ENCODE measurements at places on chromosomes 11 and 22.

- DNase-seq, result peak; percentile 58
Observed at GRCh38 chr11:75576499-75576918, 14.5 kb downstream of the SERPINH1 start.

- no peak for DNase-seq
Observed at GRCh38 chr11:803770-804598, 1.0 kb downstream of the PIDD1 start.

GRCh38 chr11:66818231-66818955 lies 24.8 kb upstream of the RCE1 start:
- DNase-seq, result no peak

- no peak for DNase-seq
Observed at GRCh38 chr22:40602231-40602630, 34.3 kb downstream of the MRTFA start.

- no peak for DNase-seq
Observed at GRCh38 chr11:217704-218103, 10.2 kb downstream of the RIC8A start.

DNA sequence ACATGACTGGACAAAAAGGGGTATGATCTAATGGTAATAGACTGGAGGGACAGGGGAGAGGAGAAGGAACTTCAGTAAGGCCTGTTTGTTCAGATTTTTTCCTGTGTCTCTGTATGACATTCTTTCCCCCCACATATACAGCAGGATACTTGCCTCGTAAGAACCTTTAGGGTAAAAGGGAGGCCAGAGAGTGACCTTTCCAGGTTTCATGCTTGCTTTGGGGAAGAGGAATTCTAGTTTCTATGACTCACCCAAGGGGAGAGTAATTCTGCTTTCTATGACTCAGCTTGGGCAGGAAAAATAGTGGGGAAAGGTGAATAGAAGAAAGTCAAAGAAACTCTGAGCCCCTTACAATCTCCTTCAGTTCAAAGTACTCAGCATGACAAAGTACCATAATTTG lies 457.0 kb downstream of the DLG2 start:
- DNase-seq, result no peak

GRCh38 chr11:130858215-130858614 lies 58.1 kb downstream of the SNX19 start:
- no peak for DNase-seq

DNA sequence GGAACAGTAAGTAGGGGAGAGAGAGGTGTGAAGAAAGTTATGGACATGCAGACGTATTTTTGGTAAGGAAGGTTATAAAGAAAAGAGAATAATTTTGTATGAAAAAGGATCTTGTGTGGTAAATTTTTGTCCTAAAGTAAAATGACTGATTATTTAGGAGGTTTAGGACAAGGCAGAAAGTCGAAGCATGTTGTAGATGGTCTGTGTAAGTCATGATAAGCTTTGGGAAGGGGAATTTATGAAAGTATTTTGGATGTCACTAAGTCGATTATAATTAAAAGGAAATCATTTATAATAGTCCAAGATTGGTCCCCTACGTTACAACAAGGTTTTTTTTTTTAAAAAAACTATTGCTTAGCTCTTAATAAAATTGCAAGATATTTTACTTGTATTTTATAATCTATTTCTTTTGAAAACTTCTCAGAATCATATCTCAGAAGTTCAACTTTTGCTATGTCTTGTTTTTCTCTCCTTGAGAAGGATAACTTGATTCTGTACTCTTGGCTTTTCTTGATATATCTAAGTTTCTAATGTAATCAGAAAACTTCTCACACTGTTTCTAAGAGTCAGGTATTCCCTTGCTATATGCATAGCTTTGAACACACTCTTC lies 10.9 kb upstream of the CABP2 start:
- no peak for DNase-seq

DNA sequence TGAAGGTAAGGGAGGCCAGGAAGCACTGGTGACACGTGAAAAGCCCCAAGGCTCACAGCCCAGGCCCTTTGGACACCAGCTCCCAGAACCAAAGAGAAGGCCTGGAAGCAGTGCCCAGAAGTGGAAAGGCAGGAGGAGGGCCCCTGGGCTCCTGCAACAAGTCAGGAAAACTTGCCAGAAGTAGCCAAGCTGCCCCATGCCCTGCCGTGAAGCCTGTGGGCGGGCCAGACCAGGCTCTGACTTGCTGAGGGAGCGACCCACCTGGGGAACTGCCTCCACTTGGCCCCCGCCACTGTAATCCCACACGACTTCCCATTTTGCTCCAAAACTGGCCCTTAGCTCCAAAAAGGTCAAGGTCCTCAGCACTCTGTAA lies 51.3 kb upstream of the ARFGAP3 start:
- no peak for DNase-seq

DNA sequence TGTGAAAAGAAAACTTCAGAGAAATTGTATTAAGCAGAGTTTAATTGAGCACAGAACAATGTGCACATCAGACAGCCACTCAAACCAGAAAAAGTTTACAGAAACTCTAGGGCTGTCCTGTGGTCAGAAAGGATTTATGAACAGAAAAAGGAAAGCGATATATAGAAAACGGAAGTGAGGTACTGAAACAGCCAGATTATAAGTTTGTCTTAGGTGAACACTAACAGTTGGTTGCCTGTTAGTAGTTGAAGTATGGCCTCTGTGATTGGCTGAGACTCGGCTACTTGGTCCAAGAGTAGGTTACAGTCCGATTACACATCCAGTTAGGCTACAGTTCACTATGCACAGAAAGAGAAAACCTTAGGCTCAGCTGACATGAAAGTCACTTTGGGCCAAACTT lies 1232.5 kb upstream of the RAG2 start:
- no peak for DNase-seq

- no peak for DNase-seq
Observed at GRCh38 chr11:103961010-103961409, 75.4 kb upstream of the DDI1 start.

GRCh38 chr11:118276422-118276821 lies 12.3 kb upstream of the MPZL2 start:
- no peak for DNase-seq

GRCh38 chr11:65448418-65449105 lies 26.0 kb downstream of the NEAT1 start:
- DNase-seq, result no peak

DNA sequence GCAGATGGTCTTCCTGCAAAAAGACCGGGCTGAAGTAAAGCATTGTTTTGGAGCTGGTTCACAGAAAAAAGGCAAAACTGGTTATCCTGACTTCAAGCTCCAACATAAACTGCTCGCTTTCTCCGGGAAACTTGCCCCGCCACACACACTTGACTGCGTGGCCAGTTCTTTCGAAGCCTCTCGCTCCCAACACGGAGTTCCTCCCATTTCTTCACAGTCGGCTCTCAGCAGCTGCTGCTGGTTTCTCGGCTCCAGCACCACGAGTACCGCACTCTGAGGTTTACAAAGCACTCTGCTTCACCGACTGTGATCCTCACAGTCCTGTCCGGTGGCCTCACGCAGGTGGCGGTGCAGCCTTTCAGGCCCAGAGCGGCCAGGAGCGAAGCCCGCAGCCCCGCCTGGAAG lies 264 bp downstream of the CHEK1 start:
- no peak for DNase-seq

GRCh38 chr11:108606495-108607160 lies 13.1 kb upstream of the EXPH5 start:
- no peak for DNase-seq

- no peak for DNase-seq
Observed at GRCh38 chr11:74084796-74085541, 76.1 kb upstream of the UCP3 start.

DNA sequence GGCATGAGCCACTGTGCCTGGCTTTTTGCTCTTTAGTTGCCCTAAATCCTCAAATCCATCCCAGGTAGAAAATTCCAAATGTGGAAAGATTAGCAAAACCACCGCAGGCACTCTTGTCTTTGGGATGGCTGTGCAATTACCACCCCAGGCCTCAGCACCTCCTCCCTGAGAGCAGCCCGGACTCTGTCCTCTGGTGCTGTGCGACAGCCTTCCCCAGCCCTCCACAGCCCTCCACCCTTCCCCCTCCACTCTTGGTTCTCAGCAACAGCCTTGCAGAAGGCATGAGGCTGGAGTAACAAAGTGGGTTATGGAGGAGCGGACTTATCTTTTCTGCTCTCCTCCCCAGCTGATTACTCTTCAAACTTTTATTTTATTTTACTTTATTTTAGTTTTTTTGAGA lies 44.7 kb upstream of the YWHAH start:
- DNase-seq, result no peak

- DNase-seq, result no peak
Observed at GRCh38 chr11:133172349-133172748, 360.0 kb downstream of the OPCML start.

DNA sequence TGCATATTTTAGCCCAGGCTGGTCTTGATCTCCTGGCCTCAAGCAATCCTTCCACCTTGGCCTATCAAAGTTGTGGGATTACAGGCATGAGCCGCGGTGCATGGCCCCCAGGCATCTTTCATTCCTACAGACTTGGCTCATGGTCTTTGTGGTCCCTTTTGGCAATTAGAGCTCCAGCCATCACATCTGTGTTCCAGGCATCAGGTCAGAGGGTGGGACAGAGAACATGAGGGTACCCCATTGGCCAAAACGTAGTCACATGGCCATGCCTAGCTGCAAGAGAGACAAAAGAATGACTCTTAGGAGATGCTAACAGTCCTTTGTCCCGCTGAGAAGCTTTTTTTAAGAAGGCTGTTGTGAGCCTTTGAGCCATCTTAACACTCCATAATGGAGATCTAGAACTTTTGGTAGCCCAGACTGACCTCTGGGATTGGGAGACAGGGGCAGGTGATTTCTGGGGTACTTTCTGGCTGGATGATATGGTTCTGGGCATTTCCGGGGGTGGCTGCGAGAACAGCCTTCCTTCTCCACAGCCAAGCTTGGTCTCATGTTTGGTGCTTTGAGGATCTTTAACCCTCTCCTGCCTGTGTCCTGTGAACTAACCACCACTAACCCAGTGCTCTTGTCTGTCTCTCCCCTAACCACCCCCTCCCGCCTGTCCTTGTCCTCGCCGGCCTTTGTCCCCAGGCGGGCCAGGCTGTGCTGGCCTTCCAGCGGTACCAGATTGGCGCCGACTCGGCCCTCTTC lies 18.4 kb upstream of the TAB1 start:
- no peak for DNase-seq

DNA sequence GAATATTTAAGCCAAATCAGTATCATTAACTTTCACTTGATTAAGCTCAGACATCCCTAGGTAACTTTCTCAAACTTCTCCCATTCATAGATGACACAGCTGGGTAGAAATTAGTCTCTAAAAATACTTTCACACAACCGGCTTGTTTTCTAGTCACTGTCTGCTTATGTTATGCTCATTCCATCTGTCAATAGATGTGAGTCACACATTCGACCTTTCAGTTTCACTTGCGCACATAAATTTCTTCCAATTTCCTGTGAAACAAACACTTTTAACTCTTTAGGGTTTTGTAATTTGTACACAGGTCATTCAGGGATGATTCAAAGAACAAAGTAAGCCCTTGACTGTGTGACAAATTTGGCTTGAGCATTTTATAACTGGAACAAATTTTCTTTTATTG lies 723.0 kb downstream of the KCNA4 start:
- no peak for DNase-seq

DNA sequence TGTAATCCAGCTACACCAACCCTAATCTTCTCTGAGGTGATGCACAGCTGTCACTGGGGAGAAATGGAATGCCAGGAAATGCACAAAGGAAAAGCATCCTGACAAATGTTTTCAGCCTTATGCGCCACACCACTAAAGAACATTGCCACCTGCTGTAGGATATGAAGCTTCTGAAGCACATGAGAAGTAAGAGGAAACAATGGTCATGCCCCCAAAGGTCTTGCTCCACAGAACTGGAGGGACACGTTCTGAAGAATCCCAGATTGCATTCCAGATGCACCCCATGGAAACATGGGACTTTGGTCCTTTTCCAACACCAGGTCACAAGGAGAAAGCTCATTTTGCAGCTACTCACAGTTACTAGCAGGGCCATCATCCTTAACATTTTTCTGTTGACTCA lies 48.7 kb upstream of the ZBED5 start:
- DNase-seq, result no peak

- DNase-seq, result no peak
Observed at GRCh38 chr11:112023104-112023503, 2.1 kb upstream of the DLAT start.

- no peak for DNase-seq
Observed at GRCh38 chr11:10289765-10290380, 4.1 kb downstream of the SBF2 start.

- DNase-seq, result no peak
Observed at GRCh38 chr11:46760429-46761128, 41.6 kb downstream of the F2 start.

GRCh38 chr22:37922191-37922590 lies 16.1 kb downstream of the MICALL1 start:
- DNase-seq, result no peak

- DNase-seq, result no peak
Observed at GRCh38 chr11:128506999-128507611, 80.3 kb downstream of the ETS1 start.

DNA sequence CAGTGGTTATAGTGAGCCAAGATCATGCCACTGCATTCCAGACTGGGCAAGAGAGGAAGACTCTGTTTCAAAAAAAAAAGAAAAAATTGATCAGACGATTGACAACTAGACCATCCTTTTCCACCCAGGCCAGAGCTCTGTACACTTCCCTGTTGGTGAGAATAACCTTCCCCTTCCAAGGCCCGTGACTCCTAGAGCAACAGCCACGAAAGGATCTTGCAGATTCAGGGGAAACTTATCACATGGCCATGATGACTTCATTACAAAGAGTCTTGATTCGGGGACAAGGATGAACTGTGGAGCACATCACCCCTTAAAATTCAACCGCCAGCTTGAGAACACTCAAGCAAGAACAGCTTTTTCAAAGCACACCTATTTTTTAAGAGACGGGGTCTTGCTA lies 10.3 kb downstream of the CD5 start:
- DNase-seq, result no peak

- DNase-seq, result no peak
Observed at GRCh38 chr11:19447150-19447566, 206.4 kb upstream of the E2F8 start.

DNA sequence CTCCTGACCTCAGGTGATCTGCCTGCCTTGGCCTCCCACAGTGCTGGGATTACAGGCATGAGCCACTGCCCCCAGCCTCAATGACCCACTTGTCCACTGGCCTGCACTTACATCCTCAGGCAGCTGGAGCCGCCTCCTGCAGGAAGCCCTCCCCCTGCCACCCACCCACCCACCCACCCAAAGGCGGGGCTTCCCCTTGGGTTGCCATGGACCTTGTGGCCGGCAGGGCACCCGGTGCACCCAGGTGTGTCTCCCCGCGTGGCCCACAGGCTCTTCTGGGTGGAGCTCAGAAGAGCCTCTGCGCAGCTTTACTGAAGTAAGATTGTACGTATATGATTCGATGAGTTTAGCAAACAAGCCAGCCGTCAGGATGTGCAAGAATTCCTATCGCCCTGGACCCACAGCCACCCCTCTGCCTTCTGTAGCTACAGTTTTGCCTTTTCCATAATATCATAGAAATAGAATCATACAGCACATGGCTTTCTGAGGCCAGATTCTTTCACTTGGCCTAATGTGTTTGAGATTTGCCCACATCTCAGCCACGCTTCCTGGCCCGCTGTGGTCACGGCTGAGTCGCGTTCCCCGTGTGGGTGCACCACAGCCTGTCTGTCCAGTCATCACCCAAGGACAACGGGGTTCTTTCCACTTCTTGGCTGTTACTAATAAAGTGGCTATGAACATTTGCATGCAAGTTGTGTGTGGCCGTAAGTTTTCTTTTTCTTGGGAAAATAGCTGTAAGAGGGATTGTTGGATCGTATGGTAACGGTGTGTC lies 5.3 kb upstream of the BRSK2 start:
- DNase-seq, result no peak

- DNase-seq, result no peak
Observed at GRCh38 chr11:17611503-17612220, 64.6 kb downstream of the OTOG start.

- DNase-seq, result no peak
Observed at GRCh38 chr11:72394416-72394815, 39.9 kb downstream of the CLPB start.
